Osteoblast (primary cell): ENCODE measurements at places on chromosomes 5 and 9. TPM values are rescaled to one million over a fixed set of nuclear protein-coding genes. Genes with fewer than 3 reads are reported as not detected.
A peak's percentile ranks its signal among the peaks of the same experiment; 100 is the strongest.

The ANKHD1 gene
- total RNA-seq: 81.1 and 87.8 TPM in 2 replicates

The MARCOL gene
- not detected in 2 replicates for total RNA-seq

The CXCL14 gene
- not detected in 2 replicates for total RNA-seq

The ABLIM3 gene
- total RNA-seq: 5.8 and 7.4 TPM in 2 replicates

The MRPS30 gene
- total RNA-seq: 69.1 and 69.2 TPM in 2 replicates

DNA sequence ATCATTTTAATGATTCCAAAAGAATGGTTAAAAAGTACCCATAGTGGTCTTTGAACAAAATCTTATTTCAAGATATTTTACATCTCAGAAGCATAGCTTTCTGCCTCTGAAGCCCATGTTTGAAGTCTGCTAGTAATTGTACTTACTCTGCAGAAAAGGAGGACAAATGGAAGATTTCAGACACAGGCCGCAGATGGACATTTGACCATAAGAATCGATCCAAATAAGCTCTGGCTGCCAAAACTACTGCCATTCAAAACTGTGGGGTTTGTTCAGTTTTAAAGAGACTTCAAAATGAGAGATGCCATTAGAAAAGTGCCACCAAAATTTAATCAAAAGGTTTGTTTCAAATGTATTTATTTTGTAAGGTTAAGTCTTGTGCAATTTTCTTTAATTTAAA, 306.7 kb downstream of the DTWD2 start:
- DNase-seq: no peak

GRCh38 chr9:16960084-16960483, 89.6 kb upstream of the BNC2 start:
- DNase-seq: no peak

DNA sequence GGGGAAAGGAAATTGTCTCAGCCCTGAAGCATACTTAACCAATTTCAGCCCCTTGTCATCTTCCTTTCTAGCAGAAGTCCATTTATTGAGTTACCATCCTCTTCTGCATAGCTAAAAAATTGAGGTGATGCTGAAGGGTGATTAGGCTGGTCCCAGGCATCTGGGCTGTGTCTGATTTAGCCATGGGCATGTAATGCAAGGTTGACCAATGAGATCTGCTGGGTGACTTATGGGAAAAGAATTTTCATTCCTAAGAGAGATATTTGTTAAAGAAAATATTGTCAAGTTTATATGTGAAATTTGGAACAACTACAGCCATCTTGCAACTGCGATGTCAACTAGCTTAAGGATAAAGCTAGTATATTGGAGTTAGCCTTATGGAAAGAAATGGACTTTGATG, 5.1 kb downstream of the ITGA2 start:
- DNase-seq: no peak

DNA sequence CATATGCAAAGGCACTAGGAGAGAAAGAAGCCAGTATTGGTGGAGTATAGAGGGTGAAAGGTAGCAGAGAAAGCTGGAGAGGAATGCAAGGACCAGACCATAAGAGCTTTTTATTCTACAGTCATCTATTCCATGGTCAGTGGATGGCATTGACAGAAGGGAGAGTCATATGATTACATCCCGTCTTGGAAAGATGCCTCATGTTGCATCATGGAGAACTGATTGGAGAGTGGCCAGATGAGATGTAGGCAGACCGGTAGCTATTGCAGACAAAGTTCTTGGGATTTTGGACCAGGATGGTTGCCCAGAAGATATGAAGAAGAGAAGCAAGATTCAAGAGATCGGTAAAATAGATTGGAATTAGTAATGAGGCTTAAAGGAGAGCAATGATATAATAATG, 260.7 kb downstream of the CHSY3 start:
- DNase-seq: no peak

GRCh38 chr9:1216532-1216931, 166.4 kb downstream of the DMRT2 start:
- DNase-seq: no peak

DNA sequence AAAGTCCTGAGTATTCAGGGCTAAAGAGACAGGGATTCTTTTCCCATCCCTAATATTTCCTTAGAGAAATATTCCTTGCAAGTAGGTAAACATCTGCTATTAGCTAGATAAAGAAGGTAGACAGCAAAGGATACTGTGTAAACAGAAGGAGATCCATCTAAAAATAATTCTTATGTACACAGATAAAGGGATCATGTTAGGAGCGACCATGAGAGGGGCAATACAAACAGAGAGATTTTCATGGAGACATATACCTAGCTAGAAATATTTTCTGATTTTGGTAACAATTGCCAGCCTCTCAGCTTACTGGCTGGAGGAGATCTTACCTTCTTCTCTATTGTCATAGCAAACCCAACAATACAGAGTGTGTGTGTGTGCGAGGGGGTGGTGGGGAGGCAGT, 184.6 kb upstream of the DMAC1 start:
- DNase-seq: no peak

GRCh38 chr5:178529080-178529479, 61.1 kb downstream of the COL23A1 start:
- DNase-seq: no peak

DNA sequence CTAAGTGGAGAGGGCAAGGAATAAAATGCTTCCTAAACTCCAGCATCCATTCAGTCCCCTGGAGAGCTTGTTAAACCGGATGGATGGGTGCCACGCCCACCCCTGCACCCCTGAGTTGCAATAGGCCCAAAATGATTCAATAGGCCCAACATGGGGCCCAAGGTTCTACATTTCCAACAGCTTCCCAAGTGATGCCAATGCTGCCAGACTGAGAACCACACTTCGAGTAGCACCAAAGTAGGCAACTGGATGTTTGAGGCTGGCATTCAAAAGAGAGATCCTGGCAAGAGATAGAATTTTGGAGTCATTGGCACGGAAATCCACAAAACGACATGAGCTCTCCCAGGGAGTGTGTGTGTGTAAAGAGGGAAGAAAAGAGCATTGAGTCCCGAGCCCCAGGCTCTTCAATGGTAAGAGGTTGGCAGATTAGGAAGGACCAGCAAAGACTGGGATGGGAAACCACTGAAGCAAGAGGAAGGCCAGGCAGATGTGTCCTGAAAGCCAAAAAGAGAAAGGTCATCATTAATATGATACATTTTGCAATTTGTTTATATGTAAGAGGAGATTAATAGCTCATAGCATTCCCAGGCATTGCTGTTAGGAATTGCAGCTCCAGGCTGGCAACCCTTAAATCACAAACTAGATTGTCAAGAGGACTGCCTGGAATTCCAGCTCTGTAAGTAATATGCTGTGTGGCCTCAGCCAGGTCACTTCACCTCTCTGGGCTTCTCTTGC, 130.6 kb downstream of the KCNIP1 start:
- DNase-seq: peak; percentile 59

GRCh38 chr5:95861864-95862561, 39.5 kb upstream of the GLRX start:
- peak; percentile 42 for DNase-seq

DNA sequence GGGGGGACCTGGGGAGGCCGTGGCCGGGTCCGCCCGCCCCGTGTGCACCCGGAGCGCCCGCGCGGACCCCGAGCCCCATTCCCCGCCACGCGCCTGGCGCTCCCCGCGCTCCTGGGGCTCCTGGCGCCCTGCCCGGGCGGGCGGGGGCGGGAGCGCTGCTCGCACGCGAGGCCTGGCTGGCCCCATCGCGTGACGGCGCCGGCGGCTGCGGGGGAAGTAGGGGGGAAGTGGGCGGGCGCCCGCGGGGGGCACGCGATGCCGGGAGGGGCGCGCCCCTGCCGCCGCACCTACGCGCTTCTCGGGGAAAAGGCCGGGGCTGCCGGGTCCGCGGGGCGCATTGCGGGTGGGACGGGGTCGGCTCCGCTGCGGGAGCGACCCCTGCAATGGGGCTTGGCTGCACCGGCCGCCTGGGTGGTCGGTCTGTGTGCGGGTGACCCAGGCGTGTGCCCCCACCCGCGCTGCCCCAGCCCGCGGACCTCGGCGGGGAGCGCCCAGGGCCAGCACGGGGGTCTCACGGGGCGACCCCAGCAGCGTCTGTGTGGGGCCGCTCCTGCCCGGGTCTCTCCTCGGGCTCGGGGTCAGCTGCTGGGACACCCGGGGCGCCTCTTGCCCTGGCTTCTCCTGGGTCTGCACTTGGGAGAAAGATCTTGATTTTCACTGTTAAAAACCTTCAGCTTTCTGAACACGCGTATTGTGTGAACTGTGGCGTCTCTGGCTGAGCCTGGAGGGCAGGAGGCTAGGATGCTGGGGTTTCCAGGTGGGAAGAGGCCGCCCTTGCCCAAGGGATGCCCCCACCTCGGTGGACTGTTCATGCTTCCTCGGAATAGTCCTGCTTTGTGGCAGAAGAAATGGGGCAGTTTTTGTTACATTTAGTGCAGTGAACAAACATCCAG, 52.4 kb downstream of the AHRR start:
- DNase-seq: peak; percentile 99

- DNase-seq: peak; percentile 90
Observed at GRCh38 chr5:68187268-68188055, 28.1 kb upstream of the PIK3R1 start.

- DNase-seq: no peak
Observed at GRCh38 chr5:116771466-116772151, 197.0 kb upstream of the SEMA6A start.

DNA sequence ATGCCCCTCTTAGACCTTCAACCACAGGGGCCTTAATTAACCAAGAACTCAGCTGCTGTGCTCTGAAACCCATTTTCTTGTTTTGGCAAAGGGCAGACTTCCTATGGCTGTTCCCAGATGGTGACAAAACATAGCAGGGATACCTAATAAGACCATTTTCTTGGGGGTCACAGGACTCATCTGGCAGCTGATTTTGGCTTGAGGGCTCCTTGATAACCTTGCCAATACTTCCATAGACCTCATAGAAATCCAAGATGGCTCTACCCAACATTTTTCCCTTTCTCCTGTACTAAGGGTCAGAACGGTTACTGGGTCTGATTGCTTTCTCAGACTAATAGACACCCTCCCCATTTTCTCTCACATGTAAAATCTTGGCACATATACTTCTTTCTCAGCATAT, 757.7 kb upstream of the SEMA6A start:
- DNase-seq: no peak

DNA sequence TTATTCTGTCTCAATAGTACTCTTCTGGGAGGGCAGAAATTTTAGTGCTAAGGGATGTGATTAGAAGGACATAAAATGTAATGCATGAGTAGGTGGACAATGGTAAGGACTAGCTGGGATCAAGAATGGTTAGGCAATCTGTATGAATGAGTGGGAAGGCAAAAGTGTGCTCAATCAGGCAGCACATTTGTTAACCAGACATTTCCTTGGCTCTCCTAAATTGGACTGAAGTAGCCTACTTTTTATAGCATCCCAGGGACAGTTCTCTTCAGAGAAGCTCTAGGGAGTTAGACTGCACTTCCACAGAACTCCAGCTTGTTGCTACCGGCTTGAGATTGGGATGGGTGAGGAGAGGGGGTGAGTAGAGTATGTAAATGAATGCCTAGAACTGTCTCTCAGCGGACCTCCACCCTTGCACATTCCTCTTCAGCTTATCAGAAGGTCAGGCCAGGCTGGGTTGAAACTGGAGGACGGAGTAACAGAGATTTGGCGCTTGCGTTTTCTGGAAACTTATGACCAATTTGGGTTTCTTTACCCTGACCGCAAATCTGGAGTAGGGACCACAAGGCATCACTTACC, 19.0 kb upstream of the ARL14EPL start:
- DNase-seq: no peak

GRCh38 chr5:121707178-121707577, 144.5 kb upstream of the FTMT start:
- DNase-seq: no peak

DNA sequence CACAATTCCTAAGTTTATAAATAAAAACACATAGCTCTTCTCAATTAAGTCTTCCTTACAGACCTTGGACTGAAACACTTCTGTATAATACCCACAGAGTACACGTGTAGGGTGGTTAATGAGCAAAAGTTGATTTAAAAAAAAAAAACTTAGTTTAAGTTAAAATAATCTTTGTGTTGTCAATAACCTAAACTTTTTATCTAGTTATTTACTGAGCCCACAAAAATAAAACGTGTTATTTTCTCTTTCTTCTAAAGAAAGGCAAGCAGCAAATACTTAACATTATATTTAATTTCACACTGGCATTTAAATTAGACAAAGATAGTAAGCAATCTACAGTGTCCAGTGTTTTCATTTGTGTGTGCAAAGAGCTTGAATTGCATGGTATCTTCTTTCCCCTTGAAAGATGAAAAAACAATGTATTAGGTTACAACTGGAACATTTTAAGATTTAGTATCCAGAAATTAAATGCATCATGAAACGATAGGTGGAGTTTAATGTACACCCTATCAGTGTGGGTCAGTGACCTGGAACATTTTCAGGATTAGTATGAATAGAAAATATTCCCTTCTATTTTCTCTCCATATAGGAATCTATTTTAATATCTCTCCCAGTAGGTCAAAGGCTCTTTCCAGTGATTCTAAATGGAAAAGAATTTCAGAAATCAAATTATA, 1014.8 kb downstream of the NR2F1-AS1 start:
- DNase-seq: no peak

GRCh38 chr9:121634329-121635261, 16.8 kb upstream of the DAB2IP start:
- DNase-seq: peak; percentile 63

DNA sequence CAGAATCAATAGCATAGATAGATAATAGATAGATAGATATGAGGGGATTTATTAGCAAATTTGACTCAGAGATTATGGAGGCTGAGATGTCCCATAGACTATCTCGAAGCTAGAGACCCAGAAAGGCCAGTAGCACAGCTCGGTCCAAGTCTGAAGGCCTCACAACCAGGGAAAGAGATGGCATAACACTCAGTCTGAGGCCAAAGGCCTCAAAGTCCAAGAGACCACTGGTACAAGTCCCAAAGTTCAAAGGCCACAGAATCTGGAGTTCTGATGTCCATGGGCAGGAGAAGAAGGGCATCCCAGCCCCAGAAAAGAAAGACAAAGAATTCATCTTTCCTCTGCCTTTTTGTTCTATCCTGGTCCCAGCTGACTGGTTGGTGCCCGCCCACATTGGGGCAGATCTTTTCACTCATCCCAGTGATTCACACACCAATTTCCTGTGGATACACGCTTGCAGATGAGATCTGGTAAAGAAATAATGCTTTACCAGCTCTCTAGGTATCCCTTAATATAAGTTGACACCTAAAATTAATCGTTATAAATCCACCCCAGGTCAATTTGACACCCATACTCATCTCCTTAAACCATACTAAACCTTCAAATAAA, 127.8 kb upstream of the FBN2 start:
- no peak for DNase-seq
